Hair follicular keratinocyte (primary cell): ENCODE measurements at places on chromosomes 12 and 14. TPM values are rescaled to one million over a fixed set of nuclear protein-coding genes. Genes with fewer than 3 reads are reported as not detected.

Gene NYNRIN
- 2.7 and 3.8 TPM in 2 replicates for total RNA-seq

Gene OR11H6
- not detected in 2 replicates for total RNA-seq

Gene PLEKHG7
- not detected in 2 replicates for total RNA-seq

Gene TAS2R10
- 0.31 TPM in 1 of 2 replicates, not detected in the other for total RNA-seq

Gene TAS2R19
- 0.39 TPM in 1 of 2 replicates, not detected in the other for total RNA-seq

Gene CEP128
- 1.4 and 3.3 TPM in 2 replicates for total RNA-seq

Gene WNT1
- not detected in 2 replicates for total RNA-seq

Gene NKX2-1
- total RNA-seq: not detected in 2 replicates
